Melanocyte of skin (primary cell): ENCODE measurements at places on chromosomes 3 and 15. TPM values are rescaled to one million over a fixed set of nuclear protein-coding genes. Genes with fewer than 3 reads are reported as not detected.

CACNA2D2 gene
- not detected in 2 replicates for total RNA-seq

SUCLG2 gene
- total RNA-seq = 75.9 and 95.3 TPM in 2 replicates

RASL12 gene
- total RNA-seq = 0.69 and 1.5 TPM in 2 replicates

GTF2E1 gene
- 14.8 and 21.4 TPM in 2 replicates for total RNA-seq

TIMP4 gene
- total RNA-seq = 0.33 and 1.1 TPM in 2 replicates

LIPC gene
- total RNA-seq = not detected in 2 replicates

TMEM207 gene
- total RNA-seq = not detected in 2 replicates

NANOGP8 gene
- total RNA-seq = not detected in 2 replicates

C3orf85 gene
- total RNA-seq = not detected in 2 replicates

RCCD1 gene
- total RNA-seq = 14.5 TPM in 2 replicates

ZNF502 gene
- total RNA-seq = 2.1 and 2.9 TPM in 2 replicates

BNC1 gene
- total RNA-seq = 0.62 and 2.0 TPM in 2 replicates

MKRN3 gene
- total RNA-seq = 0.34 and 2.2 TPM in 2 replicates

TUSC7 gene
- not detected in 2 replicates for total RNA-seq

SLC28A2 gene
- not detected in 2 replicates for total RNA-seq

TMEM39A gene
- 29.8 and 32.0 TPM in 2 replicates for total RNA-seq

CCR5 gene
- total RNA-seq = not detected in 2 replicates

MUSTN1 gene
- not detected in 2 replicates for total RNA-seq

TMEM266 gene
- total RNA-seq = not detected in 2 replicates

CCDC191 gene
- 2.1 and 2.9 TPM in 2 replicates for total RNA-seq

PPP2R3A gene
- total RNA-seq = 17.0 and 21.3 TPM in 2 replicates

DCLK3 gene
- total RNA-seq = not detected in 2 replicates

P2RY14 gene
- total RNA-seq = not detected in 2 replicates

ADIPOQ gene
- total RNA-seq = not detected in 2 replicates

CD200R1L gene
- not detected in 2 replicates for total RNA-seq

NPAP1 gene
- total RNA-seq = not detected in 2 replicates

EPHA3 gene
- under 0.01 TPM in 2 replicates for total RNA-seq

IMPDH2 gene
- 159 and 330 TPM in 2 replicates for total RNA-seq

GPR15 gene
- total RNA-seq = not detected in 2 replicates

P3H2 gene
- under 0.01 and 0.31 TPM in 2 replicates for total RNA-seq
